ENCODE measurements at places on chromosomes 2 and 18. TPM values are rescaled to one million over a fixed set of nuclear protein-coding genes. Genes with fewer than 3 reads are reported as not detected.

DNA sequence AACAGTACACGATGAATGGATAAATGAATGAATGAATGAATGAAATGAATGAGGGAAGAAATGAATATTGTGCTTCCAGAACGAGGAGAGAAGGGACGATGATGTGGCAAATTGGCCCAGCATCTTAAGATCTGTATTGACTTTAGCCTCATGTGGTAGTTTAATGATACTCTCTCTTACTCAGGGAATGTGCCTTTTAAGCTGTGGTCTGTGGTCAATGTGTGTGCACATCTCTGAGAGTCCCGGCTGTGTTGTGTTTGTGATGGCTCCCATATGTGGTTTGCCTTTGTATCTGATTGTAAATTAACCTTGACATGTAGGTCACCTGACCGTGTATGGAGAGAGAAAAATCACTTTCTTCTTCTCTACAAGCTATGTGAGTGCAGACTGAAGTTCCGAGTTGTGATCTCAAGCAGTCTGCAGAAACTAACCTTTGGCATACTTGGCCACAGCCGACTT lies 91.2 kb downstream of the NEDD4L start:
- DNase-seq: no peak

HJURP gene
- not detected for total RNA-seq

DNA sequence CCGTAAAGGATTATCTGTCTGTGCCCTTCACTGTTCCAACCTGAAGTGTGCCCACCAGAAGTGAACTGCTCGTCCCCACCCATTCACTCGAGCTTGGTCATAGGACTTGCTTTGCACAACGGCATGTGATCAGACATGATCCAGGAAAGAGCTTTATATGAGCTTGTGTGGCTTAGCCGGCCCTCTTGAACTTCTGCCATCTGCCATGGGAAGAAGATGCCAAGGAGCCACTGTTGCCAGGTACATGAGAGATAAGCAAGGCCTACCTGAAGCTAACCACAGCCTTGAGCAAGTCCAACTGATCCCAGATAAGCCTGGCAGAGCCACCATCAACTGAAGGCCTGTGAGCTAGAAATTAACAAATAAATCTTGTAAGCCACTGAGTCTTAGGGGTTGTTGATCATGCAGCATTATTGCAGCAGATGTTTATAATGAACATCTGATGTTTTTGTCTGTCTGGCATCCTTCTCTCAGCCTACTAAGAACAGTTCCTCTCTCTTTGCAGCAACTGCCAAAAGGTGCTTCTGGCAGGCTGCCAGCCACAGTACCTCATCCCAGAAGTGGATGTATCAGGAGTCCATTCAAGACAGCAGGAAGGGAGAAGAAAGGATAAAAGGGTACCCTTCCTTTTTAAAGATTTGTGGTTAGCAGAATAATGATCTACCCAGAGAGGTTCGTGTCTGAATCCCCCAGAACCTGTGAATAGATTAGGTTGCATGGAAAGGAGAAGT lies 16.8 kb downstream of the DBI start:
- no peak for DNase-seq

DNA sequence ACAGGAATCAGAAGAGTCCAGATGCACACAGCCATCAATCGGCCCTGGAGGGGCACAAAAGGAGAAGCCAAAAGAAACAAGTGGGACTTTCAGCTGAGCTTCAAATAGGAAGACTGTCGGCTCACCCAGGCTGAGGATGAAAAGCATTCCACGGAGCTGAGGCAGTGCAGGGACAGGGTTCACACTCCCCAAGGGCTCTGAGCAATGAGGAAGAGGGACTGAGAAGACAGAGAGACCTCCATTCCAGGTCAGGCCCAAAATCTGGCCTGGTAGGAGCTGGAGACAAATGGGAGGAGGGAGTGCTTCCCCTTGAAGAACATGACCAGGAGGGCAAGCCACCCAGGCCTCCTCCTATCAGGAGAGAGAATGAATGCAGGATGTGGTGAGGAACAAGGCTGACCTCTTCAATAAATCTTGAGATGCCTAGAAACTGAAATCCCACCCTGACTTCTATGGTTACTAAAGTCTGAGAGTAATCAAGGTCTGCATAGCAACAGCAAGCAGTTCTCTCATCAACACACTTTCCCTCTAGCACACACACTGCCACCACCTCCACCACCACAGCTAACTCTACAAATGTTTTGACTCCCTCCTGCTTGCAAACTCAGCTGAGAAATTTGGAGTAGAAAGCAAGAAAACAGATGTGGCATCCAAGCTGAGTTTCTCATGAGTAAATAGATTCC lies 434.4 kb downstream of the TNS1 start:
- no peak for DNase-seq

LCT gene
- total RNA-seq: not detected

- DNase-seq: no peak
These were observed 13.6 kb downstream of the SPEG start for GRCh38 chr2:219448099-219448775.

BOLL gene
- not detected for total RNA-seq

CABYR gene
- total RNA-seq: 0.45 TPM

DNA sequence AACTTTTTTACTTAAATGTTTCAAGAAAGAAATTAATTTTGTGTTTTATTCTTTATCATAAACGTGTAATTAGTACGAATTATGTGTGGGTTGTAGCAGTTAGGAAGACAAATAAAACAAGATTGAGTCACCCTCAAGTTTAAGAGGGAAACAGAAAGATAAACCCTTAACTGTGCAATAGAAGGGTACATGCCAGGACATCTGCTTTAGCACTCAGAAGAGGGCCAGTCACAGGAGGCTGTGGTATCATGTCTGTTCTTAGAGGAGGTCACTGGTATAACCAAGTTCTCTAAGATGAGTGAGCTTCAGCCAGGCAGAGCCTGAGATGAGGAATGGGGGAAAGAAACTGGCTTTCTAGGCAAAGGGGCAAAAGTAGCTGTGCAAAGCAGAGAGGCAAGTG lies 42.4 kb upstream of the GRHL1 start:
- DNase-seq: no peak

LRATD1 gene
- total RNA-seq: 0.76 TPM

ZCCHC2 gene
- total RNA-seq: 19.1 TPM

GRCh38 chr2:69979902-69980807 lies 18.7 kb upstream of the ASPRV1 start:
- no peak for DNase-seq

DNA sequence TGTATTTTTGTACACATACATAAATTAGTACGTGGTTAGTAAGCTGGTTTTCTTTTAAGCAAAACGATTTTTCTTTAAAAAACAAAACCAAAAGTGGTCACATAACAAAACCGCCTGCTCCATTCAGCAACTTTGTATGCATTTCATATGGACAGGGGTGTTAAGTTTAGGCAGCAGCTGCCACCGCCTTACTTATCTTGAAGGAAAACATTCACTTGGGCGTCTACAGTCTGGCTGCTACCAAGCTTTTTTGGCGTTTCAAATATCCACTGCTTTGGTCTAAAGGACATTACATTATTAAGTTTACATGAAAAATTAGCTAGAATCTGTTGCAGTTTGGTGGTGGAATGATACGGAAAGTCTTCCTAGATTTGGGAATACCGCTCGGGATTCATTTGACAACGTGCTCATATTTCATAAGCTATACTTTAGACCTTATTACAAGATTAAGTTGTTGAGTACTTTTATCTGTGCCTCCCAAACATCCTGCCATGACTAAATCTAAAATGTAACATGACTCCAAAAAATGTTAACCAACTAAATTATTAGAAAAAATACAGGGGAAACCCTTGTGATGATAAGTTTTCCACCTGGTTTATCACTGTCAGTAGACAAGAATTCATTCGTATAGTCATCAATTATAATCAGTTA lies 214.8 kb downstream of the NEDD4L start:
- no peak for DNase-seq

TWIST2 gene
- 0.51 TPM for total RNA-seq

GRCh38 chr2:28590496-28591301 lies 94.8 kb downstream of the PLB1 start:
- DNase-seq: no peak

ADGRF3 gene
- total RNA-seq: not detected

GPAT2 gene
- total RNA-seq: 2.0 TPM

DNA sequence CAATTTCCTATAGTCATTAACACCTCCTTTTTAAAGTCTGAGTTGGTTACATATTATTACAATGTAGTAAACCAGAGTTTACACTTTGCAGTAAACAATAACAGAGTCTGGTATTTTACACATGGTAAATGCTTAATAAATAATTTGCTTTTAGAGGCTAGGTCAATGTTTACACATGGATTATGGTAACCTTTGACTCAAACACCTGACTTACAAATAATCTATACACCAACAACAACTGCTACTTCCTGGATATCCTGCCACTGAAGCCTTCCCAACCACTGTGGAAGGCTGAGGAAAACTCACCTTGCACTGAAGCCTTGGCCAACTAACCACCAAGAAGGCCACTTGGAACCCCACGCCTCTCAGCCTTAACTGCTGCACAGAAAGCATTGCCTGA lies 5.4 kb downstream of the ALS2 start:
- DNase-seq: no peak
